ENCODE measurements at places on chromosomes 2 and 18.

GRCh38 chr2:216777637-216778273 is 82.1 kb downstream of the TNP1 start:
- peak; percentile 54 for DNase-seq

GRCh38 chr2:14826518-14826917 is 194.0 kb downstream of the LRATD1 start:
- DNase-seq: no peak

GRCh38 chr2:221573430-221574230 is 1.5 kb upstream of the EPHA4 start:
- peak; percentile 81 for DNase-seq

DNA sequence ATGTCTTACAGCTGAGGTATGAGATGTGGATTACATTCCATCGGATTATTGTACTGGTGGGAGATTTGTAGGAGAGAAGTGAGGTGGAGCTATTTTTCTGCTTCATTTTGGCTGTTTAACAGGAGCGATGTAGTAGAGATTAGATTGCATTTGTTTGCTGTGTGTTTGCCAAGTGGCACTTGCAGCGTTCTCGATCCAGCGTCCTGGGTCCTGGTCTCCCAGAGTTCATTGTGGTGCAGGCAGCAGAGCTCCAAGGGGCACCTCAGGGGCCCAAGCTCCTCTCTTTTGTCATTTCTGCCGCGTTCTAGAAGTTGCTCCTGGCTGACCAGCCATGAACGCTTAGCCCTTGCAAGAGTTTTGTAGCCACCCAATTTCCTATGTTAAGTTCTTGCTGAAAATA is 210.1 kb upstream of the APCDD1 start:
- no peak for DNase-seq

DNA sequence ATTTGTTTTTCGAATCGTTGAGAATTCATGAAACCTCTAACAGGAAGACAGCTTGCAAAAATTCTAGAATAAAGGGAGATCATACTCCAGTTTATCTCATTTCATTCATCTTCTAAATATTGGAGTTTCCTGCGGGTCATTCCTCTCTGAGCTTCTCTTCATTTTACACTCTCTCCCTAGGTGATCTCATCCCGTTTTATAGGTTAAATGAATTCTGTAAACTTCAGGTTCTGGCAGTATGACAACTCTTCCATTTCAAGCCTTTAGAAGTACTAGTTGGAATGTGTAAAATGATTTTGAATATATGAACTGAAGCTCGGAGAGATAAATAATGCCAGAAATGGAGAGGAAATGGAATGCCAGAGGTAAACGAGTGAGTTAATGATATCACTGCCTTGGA is 312.4 kb downstream of the METTL4 start:
- DNase-seq: no peak

- no peak for DNase-seq
Measured at GRCh38 chr18:49747876-49748275, 65.5 kb downstream of the ACAA2 start.

DNA sequence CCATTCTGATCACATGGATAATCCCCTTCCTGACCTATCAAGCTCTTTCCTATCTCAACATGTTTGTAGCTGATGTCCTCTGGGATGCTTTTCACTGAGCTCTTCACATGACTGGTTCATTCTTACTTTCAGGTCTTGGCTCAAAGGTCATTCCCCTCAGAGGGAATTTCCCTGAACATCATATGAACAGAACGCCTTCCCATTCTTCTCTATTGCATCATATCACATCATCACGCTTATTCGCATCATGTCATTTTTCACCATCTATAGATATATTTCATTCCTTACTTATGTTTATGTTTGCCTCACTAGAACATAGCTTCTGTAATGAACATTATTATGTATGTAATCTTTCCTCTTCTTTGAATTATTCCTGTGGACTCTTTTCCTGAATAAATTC is 178.9 kb upstream of the APCDD1 start:
- no peak for DNase-seq

DNA sequence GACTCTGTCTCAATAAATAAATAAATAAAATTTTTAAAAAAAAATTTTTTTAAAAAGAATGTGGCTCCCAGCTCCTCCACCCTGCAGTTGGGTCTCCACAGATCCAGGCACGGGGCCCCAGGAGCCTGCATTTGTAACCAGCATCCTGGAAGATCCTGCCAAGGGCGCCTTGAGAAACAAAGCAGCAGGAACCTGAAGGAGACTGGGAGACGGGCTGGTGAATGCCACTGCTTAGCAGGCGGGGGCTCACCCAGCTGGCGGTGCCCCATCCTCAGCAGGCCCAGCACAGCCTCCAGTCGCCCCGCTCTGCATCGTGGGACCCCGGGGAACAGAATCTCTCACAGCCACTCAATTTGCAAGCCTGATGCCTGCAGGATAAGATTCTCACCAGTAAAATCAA is 187.5 kb upstream of the SALL3 start:
- DNase-seq: no peak

GRCh38 chr2:30181176-30181575 is 34.4 kb downstream of the YPEL5 start:
- DNase-seq: no peak

GRCh38 chr2:102304711-102305611 is 6.4 kb upstream of the IL1RL1 start:
- DNase-seq: no peak

- no peak for DNase-seq
Measured at GRCh38 chr2:216866515-216867095, 6.7 kb upstream of the TNP1 start.

GRCh38 chr2:217199255-217199630 is 339.4 kb upstream of the TNP1 start:
- DNase-seq: no peak

DNA sequence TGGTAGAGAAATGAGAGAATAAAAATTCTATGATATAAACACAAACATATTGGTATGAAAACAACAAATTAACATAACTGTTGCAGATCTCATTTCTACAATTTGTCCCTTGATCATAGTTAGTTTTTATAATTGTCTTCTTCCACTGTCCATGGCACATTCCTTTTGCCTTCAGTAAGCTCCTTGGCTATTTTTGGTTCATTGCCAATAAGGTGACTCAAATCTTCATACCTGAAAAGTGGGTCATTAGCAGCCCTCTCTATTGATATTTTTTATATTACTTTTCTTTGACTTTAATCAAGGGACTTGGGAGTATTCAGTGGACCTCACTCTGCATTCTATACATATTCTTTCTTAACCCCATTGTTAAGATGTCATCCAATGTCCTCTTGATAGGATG is 552.9 kb downstream of the TDRD15 start:
- no peak for DNase-seq

GRCh38 chr2:58067001-58067400 is 20.4 kb downstream of the VRK2 start:
- DNase-seq: no peak

DNA sequence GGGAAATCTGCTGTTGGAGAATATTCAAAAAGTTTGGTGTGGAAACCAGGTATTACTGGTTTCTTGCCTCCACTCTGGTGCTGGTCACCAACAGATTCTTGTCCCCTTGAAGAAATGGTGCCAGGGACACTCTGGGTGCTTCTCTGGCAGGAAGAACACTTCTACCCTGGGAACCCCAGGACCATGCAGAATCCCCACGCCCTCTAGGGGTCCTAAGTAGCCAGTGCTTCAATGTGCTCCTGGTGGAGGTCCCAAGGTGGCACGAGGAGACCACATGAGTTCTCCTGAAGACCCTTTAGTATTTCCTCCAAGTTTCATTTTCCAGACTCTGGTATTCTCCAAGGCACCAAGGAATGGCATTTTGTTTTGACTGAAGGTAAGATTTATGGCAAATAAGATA is 380.6 kb downstream of the TSN start:
- peak; percentile 15 for DNase-seq

DNA sequence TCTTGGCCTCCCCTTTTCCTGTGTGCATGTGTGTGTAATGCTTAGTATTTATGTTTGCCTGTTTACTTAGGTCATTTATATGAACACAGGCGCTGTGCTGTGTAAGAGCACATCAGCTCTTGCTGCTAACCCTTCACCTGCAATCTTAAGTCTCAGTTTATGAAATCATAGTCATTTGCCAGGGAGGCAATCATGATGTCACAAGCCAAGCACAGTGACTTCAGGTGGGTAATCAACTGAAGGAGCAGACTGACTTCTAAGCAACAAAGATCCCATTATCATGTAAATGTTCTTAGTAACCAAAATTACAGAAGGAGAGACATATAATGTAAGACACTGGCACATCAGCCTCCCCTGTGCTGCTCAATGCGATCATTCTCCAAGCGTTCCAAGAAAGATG is 386.3 kb upstream of the MEIS1 start:
- no peak for DNase-seq

GRCh38 chr18:62828852-62829251 is 113.5 kb downstream of the PHLPP1 start:
- no peak for DNase-seq

DNA sequence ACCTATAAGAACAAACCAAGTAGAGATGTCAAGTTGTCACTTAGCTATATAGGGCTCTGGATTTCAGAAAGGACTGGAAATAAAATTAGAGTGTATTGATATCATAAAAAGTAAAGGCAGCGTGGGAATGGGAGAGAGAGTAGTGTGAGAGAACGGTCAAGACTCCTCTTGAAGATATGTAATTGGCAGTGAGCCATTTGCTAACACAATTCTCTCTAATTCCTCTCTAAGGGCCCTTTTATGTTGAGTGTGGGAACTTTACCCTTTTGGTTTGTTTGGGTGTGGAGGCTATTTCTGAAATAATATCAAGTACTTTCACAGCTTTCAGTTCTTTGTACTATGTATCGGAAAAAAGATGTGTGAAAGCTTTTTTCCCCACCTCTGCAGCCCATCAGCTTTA is 196.8 kb downstream of the LRRTM4 start:
- no peak for DNase-seq

GRCh38 chr2:181036445-181036844 is 56.0 kb downstream of the UBE2E3 start:
- DNase-seq: no peak

GRCh38 chr2:118705032-118705431 is 142.4 kb downstream of the EN1 start:
- DNase-seq: no peak

DNA sequence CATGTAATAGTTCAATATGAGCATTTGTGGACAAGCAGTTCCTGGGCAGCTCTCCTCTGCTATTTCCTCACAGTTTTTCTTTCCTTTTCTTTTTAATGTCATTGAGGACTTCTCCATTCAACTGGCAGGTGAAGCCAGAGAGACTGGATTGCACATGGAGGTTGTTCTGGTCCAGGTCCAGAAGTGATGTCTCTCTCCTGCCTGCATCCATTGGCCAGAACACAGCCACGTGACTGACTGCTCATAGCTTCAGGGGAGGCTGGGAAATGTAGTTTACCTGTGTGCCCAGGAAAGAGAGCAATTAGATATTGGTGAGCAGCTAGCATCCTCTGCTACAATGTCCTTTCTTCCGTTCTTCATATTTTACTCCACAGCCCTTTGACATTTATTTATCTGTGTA is 20.2 kb upstream of the ADAM23 start:
- DNase-seq: no peak

GRCh38 chr2:162838136-162838497 is 450 bp downstream of the KCNH7 start:
- DNase-seq: peak; percentile 90

DNA sequence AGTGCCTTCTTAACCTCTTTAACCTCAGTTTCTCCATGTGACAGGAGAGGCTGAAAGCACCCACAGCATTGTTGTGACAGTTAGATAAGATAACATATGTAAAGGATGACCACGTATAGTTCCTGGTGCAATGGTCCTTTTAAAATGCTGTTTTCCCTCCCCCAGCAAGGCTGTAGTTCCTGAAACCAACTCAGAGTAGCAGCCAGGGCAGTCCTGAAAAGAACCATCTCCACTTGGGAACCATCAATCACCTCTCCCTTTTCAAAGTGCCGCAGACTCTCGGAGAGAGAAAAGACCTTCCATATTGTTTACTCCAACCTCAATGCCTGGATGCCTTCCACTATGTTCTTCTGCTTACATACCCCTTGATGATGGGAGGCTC is 158.8 kb downstream of the DDX1 start:
- DNase-seq: no peak

DNA sequence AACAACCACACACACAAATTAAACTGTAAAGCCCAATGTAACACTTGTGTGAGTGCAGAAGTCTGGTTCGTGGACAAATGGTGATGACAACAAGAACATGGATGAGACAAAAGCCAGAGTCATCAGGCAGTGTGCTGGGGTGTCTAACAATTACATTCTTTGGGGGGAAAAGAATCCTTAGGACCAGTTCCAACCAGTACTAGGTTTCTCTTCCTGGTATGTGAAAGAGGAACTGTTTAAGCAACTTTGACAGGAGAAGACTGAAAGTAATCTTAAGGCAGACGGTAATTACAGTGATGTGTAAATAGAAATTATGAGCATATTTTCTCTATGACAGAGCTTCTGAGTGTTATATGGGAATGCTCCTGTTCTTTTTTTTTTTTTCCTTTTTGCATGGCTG is 133.4 kb downstream of the AFF3 start:
- no peak for DNase-seq

DNA sequence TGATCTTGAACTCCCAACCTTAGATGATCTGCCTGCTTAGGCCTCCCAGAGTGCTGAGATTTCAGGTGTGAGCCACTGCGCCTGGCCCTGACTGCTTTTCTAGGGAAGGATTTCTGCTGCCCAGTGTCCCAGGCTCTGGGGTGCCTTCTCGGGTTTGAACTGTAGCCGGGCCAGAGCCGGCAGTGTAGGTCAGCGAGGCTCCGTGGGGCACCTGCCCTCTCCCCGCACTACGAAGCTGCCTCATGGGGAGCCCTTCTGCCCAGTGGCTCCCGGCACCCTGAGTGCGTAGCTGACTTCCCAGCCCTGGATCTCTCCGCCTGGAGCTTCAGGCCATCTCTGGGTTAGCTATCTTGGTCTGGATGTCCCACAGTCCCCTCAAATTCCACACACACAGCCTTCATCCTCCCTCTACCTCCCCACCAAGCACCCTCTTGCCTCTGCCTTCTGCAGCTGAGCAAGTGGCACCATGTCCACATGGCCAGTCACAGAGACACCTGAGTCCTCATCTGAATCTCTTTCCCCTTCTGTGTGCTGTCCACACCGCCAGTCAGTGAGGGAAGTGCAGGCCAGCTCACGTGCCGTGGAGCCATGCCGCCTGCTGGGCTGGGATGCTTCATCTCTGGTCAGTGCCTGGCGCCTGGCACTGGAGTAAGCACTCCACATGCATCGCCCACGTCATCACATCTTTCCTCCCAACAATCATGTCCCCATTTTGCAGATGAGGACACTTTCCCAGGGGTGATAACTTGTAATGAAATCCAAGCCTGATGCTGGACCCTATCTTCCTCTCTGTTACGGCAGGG is 69.2 kb downstream of the EDAR start:
- no peak for DNase-seq

DNA sequence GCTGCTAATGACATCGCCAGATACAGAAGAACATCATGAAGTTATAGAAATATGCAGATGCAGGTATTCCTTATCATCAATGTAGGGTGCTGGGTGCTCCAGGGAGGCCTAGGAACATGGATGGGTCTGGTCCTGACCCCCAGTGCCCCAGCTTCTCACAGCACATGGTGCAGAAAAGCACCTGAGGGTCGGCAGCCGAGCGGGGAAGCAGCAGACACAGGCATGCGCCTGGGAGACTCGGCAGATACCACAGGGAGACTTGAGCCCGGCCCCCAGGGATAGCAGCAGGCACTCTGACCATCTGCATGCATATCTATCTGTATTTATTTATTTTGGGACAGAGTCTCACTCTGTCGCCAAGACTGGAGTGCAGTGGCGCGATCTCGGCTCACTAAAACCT is 43.2 kb downstream of the TMEM18 start:
- DNase-seq: no peak
